NCI-H774 (cell line): ENCODE measurements at places on chromosomes 12 and 14.
A peak's percentile ranks its signal among the peaks of the same experiment; 100 is the strongest.

DNA sequence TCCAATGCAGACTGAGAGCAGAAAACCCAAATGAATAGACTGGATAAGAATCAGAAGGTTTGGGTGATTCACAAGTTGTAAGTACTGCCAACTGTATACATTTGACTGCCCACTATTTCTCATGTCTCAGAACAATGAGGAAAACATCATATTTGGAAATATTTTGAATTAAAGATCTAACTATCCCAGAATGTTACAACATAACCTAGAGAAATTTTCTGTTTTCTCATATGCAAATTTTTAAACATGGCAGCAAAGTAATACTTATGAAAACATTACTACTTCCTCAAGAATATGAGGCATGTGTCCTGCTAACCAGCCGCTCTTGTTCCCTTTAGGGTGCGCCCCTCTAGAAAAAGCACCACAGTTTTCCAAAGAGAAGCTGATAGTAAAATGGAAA lies 179.9 kb downstream of the PTPRO start:
- no peak for DNase-seq

DNA sequence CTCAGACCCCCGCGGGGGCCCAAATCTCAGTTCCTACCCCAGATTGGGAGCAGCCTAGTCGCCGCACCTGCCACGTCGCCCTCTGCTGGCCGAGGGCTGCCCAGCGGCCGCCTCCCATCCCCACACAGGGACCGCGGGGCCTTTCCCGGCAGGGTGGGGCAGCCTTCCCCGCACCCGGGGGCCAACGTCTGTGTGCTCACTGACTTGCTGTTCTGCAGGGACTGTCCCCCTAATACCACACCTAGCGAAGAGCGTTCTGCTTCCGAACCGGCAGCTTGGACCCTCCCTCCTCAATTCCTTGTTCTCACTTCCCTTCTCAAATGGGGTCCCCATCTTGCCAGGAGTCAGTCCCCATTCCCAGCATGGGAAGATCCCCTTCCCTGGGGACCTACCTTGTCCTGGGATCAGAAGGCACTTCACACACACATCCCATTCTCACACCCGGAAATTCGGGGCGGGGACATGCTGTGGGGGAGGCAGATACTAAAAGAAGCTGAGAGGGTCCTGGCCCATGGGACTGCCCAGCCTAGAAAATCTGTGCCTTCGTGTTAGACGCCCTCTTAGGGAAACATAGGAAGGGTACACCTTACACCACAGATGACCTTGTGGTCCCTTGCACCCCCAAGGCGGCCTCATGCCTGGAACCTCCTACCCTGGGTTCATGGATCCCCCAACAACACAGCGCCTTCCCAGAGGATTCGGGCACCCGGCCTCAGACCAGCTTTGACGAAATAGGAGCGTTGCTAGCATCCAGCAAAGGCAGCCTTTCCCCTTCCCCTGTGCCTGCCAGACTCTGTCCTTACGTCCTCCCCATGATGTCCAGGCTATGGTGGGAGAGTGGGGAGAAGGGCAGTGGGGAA lies 16.4 kb downstream of the ACVRL1 start:
- no peak for DNase-seq

GRCh38 chr14:66758031-66758613 lies 250.2 kb downstream of the GPHN start:
- no peak for DNase-seq

DNA sequence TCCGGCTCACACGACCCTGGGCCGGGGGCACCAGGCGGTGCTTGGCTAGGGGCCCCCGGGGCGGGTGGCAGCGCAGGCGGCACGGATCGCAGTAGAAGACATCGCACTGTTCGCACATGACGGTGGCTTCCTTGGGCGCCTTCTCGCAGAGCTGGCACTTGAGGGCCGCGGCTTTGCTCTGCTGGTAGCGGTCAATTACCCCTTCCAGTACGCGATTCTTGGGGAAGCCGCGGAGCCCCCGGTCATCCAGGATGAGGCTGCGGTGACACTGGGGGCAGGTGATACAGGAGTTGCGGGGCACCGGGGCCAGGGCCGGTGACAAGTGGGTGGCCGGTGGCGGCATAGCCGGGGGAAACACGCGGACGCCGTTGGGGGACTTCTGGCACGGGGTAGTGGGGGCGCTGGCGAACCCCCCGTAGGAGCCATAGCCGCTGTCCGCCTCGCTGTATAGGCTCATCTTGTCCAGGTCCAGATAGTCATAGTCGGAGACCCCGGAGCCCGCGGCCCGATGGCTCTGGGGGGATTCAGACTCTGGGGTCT lies 553 bp downstream of the TRIM9 start:
- no peak for DNase-seq

DNA sequence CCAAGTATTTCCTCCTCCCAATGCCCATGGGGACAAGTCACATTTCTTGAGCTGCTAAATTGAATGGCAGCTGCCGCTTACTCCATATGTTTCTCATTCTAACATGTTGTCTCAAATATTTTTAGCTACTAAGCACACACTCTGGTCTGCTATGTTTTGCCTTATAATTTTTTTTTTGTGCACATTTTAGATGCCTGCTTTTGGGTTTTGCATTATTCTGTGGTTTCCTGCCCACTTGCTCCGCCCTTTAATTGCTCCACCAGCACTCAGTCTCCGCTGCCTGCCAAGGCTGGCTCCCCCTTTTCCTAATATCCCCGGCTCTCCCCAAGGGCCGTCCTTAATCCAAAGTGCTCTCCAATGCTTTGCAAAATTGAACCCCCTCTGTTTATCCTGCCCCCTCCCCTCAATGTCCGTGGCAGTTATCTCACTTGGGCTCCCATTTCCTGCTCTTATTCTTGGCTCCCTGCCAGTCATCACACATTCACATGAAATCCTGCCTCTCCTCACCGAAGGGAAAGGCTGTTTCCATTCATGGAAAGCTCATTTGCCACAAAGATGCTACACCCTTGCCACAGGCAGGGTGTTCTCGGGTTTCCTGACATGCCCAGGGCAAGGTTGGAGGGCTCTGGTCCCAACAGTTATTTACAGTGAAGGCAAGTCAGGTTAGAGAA lies 79.4 kb downstream of the C12orf75 start:
- peak; percentile 44 for DNase-seq

- no peak for DNase-seq
Measured at GRCh38 chr14:37237094-37237493, 39.4 kb downstream of the MIPOL1 start.

- DNase-seq: no peak
Measured at GRCh38 chr12:129614221-129614885, 289.5 kb downstream of the TMEM132D start.

GRCh38 chr14:104169699-104170479 lies 31.5 kb downstream of the KIF26A start:
- no peak for DNase-seq

- no peak for DNase-seq
Measured at GRCh38 chr14:100981809-100982208, 78.3 kb upstream of the RTL1 start.

DNA sequence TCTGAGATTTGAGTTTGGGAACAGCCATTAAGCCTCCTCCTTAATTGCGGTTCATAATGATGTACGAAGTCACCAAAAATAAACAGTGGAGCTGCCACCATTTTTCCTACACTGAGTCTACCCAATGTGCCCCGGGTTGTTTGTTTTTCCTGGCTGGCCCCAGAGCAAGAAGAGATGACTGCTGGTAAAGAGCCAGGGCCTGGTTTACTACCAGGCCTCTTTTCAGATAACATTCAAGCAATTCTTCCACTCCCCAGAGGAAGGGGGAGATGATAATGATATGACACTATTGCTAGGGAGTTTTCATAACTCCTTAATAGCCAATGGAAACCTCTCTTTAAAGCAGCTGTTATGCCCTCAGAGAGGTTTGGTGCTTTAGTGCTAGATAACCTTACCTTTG lies 42.3 kb downstream of the BRAP start:
- DNase-seq: peak; percentile 16

DNA sequence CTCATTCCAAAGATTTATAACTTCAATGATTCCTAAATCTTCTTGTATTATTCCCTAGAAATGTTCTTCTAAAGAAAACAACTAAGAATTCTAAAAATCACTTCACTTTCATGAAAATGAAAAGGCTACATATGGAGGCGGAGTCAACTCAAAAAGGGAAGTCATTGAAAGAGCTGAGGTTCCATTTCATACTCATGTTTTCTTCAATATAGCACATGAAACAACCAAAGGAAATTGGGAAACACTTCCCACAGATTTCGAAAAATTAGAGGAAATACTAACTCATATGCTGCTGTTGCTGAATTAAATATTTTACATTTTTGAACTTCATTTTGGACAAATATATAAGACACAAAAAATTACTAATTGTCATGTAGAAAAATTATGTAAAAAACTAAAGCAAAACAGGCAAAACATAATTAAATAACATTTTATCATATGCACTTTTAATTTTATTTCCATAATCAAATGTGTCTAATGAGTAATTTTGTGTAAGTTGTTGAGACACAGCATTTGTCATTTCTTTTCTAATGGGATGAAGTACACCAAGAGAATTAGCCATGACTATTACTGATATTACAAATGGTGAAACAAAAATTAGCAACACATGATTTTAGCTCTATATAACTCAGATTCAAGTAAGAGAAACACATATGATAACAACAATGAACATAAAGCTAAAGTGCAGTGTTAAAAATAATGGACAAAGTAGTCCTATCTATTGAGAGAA lies at the start of gene CD163:
CD163 (minus strand) TSS at position 92 of the 730 bp plus-strand sequence; CDS start at position 5, 87 bp downstream.
- DNase-seq: no peak

- no peak for DNase-seq
Measured at GRCh38 chr12:106333010-106333409, 24.5 kb upstream of the POLR3B start.

DNA sequence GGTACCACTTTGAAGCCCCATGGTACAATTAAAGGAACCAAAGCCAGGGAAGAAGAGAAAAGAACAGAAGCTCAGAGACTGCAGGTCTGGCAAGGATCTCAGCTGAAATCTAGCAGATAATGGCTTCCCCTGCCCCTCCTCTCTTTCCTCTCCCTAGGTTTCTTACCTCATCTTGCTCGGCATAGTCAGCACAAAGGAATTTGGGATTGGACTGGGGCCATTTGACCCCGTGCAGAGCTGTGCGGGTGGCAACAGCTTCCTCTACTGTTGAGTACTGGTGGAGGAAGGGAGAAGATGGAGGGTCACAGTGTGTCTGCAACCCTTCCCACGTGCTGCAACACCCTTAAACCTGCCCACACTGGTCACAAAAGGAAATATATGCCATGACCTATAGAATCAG lies 4.7 kb upstream of the CDH24 start:
- no peak for DNase-seq

- DNase-seq: no peak
Measured at GRCh38 chr12:7678744-7679143, 13.0 kb upstream of the APOBEC1 start.

GRCh38 chr12:117506333-117506732 lies 144.9 kb upstream of the NOS1 start:
- no peak for DNase-seq

GRCh38 chr12:45991284-45992249 lies 1.2 kb upstream of the SCAF11 start:
- peak; percentile 69 for DNase-seq

- no peak for DNase-seq
Measured at GRCh38 chr12:54589964-54590363, 1.5 kb upstream of the PPP1R1A start.

DNA sequence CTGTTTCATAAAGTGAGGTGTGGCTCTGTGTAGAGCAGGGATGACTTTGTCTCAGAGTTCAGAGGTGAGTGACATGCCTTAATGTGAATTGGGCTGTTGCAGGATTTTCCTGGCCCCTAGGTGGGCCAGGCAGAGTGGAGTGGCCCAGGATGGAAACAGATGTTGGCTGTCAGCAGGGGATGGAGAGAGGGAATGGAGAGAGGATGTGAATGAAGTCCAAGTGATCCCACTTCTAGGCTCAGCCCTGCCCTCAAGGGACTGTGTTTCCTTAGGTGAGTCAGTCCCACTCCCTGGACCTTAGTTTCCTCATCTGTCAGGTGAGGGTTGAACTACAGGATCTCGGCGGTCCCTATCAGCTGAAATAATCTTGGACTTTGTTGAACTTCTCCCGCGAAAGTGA lies 7.5 kb downstream of the GALNT16 start:
- no peak for DNase-seq

GRCh38 chr12:99055299-99055698 lies 410.2 kb downstream of the APAF1 start:
- DNase-seq: no peak

- DNase-seq: no peak
Measured at GRCh38 chr12:112456029-112456428, 37.3 kb downstream of the PTPN11 start.
